ENCODE measurements at places on chromosomes 12 and 14.
A peak's percentile ranks its signal among the peaks of the same experiment; 100 is the strongest.

DNA sequence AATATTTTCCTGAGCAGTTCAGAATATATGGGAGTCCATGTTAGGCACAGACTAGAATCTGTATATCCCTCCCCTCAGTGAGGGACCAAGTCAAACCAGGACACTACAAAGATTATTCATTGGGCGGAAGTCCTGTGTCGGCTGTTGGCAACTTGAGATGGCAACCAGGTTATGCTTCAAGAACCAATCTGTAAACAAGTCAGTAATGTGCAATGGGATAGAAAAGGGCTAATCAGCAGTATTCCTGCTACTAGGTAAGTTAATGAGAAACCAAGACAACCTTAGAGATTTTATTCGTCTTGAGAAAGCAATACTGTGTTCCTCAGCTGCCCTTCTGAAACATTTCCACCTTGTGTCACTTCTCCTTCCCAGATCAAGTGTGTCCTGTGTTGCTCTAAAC, 26.4 kb downstream of the ARG2 start:
- no peak for DNase-seq

DNA sequence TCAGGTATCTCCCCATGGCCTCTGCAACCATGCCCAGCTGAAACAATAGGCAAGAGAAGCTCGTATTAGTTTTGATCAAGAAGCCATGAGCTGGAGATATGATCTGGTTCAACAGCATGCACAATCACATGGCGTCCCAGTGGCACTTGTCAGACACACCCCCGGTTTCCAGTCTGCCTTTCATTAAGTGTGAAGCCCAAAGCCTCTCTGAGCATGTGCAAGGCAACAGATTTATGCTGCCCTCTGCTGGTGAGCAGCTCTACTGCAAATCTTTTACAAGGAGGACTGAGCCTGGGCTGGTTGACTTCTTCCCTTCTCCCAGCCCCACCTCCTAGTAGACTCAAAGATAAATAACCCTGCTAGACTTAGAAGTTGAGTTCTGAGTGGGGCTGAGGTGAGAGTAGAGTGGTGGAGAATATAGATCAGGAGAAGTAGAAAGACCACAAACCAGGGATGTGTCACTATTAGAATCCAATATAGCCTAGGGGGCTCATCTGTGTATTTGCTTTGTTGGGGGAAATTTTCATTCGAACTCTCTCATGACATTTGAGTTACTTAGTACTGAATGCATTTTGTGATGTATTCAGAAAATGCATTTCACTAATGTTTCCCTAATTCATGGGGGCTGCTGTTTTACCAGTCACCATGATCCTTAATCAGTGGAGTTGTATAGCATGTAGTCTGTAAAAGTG, 53.7 kb upstream of the MBIP start:
- DNase-seq = peak; percentile 94

- DNase-seq = peak; percentile 43
These were observed at the start of gene DIO2 for GRCh38 chr14:80211153-80212022. Gene DIO2, minus strand, starts transcription at chr14:80211504. Its CDS starts 32 bp downstream, at chr14:80211472.

DNA sequence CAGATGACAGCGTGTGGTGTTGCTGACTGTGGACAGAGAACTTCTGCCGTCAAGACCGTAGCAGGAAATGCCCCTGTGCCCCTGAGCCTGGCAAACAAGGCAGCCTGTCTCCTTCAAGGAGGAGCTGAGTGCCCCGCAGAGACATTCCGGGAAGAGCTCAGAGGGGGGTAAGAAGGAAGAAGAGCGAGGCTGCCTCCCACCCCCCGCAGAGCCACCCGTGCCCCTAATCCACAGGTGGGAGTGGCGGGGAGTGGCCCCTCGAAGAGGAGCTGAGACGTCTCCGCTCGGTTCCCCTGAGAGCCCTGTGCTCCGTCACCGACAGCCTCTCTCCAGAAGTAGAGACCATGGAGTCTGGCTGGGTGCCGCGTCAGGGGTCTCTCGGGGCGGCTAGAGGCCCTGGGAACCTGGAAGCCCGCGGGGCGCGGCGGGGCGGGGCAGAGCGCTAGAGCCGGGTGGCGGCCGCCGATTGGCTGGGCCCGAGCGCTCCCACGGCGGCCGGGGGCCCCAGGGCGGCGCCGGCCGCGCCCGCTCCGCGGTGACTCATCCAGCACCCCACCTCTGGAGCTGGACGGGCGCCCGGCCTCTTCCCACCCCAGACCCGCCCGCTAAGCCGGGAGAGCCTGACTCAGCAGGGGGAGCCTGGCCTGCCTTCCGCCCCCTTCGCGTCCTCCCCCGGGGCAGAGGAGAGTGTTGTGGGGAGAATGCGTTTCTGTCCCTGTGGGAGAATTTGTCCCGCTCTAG, 25.2 kb upstream of the KRT78 start:
- no peak for DNase-seq

DNA sequence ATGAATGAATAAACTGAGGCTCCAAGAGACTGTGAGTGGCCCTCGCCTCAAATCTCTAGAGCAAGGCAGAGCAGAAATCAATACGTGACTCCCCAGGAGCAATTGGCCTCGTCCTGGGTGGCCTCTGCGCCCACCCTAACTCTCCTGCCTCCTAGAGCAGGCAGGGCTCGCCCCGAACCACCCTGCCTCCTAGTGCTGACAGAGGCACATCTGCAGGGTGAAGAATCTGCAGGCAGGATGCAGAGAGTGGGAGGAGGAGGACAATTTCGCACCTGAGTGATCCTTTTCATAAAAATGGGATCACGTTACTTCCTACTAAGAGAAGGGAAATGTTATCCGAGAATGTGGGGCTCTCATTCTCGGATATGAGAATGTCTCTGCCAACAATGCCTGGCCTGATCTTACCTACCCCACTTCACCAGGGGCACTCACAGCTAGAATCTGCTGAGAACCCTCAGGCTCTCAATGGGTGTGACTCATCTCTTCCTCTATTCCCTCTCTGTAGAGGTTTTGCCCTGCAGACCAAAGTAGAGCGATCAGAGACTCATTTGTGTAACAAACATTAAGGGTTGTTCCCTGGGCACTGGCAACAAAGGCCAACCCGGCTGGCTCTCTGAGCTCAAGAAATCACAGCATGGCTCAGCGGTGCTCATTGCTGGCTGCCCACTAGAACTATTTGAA, 61.7 kb upstream of the BCL2L14 start:
- peak; percentile 92 for DNase-seq

GRCh38 chr12:52119398-52120254, 40.1 kb downstream of the SMIM41 start:
- peak; percentile 90 for DNase-seq

DNA sequence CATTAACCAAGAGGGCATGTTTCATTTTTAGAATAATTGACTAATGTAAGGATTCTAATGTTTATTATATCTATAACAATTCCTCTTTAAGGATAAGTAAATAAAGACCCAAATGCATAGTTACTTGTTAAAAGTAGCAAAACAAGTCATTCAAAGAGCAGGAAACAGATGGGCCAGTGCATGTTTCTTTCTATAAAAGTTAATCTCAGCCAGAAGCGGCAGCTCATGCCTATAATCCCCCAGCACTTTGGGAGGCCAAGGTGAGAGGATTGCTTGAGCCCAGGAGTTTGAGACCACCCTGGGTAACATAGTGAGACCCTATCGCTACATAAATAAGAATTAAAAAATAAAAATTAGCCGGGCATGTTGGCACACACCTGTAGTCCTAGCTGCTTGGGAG, 391.0 kb upstream of the RGS6 start:
- DNase-seq = no peak

- peak; percentile 34 for DNase-seq
These were observed 104.2 kb upstream of the ABCD2 start for GRCh38 chr12:39723831-39724230.

DNA sequence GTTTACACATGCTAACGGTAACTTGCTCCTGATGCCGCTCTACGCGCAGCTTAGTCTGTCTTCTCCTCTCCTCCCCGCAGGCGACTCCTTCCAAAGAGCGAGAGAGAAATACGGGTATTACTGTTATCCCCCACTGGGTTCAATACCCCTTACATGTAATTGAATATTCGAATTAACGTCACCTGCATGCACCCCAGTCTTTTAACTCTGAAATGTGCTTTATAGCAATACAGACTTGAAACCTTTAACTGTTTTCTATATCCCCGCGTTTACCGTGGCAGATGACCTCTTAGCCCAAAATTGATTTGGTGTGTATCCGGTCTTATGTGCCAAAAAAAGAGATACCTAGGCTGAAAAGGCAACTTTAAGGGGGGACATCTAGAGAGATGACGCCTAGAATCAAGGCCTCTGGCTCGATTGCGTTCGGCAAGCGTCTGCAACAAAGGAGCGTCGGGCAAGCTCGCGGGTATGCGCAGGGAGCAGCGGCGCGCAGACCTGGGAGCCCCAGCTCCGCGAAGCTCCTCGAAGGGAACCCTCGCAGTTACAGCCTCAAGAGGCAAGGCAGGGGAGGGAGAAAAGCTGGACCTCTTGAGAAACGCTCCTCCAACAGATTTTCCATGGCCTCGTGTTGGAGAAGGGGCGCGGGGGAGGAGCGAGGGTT, 6.8 kb upstream of the FOXG1 start:
- DNase-seq = peak; percentile 79

GRCh38 chr12:105835580-105836241, 303.0 kb downstream of the NUAK1 start:
- DNase-seq = no peak

DNA sequence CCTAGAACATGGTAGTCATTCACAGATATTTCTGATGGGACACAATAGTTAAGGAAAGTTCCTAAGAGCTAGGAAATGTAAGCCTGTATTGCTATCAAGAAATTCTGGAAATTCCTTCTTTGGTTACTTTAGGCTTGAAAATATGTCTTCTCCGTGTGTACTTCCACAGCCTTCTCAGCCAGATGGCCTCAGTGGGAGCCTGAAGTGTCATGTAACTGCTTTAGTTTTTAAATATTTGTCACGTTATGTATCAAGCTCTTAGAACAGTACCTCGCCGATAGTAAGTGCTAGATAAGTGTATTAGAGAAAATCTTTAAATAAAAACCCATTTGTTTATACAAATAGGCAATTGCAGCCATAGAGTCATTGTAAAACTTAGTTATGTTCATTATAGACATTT, 95.6 kb downstream of the DERA start:
- no peak for DNase-seq

- no peak for DNase-seq
These were observed 301.8 kb downstream of the AEBP2 start for GRCh38 chr12:19741132-19741489.

DNA sequence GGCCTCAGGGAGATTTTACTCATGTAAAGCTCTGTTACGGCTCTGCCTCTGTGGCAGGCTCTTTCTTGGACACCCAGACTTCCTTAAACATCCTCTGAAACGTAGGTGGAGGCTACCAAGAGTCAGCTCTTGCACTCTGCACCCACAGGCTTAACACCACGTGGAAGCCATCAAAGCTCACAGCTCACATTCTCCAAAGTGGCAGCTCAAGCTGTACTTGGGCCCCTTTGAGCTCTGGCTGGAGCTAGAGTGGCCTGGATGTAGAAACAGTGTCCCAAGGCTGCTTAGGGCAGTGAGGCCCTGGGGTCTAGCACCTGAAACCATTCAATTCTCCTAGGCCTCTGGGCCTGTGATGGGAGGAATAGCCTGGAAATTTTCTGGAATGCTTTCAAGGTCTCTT, 155.3 kb upstream of the CDKN3 start:
- DNase-seq = no peak

DNA sequence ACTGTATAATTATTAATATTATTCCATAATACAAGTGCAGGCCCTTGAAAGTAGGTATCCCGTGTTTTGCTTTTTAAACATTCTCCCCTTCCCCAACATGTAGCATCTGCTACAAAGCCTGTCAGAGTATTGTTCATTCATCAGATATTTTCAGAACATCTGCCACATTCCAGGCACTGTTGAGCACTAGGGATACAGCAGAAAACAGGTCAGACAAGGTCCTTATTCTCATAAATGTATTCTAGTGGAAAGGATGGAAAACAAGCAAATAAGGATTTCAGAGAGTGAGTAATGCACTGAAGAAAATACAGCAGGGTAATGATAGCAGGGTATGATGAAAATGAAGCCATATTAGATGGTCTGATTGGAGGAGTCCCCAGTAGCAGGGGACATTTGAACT, 3.8 kb downstream of the ERP29 start:
- DNase-seq = no peak

- DNase-seq = no peak
These were observed 34.7 kb upstream of the AMIGO2 start for GRCh38 chr12:47114481-47114892.

DNA sequence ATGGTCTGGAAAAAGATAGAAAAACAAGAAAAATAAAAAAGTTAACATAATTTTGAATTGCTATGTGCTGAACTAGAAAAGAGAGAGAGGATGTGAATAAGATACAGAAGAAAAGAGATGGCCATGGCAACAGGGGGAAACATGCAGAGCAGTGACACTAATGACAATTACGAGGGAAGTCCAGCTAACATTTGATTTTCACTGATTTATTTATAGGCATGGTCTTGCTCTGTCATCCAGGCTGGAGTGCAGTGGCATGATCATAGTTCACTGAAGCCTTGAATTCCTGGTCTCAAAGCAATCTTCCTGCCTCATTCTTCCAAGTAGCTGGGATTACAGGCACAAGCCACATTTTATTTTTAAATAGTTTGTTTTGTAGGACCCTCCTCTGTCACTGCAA, 1.8 kb downstream of the OR6C74 start:
- no peak for DNase-seq

- no peak for DNase-seq
These were observed 12.3 kb upstream of the DYNLL1 start for GRCh38 chr12:120483621-120484020.

DNA sequence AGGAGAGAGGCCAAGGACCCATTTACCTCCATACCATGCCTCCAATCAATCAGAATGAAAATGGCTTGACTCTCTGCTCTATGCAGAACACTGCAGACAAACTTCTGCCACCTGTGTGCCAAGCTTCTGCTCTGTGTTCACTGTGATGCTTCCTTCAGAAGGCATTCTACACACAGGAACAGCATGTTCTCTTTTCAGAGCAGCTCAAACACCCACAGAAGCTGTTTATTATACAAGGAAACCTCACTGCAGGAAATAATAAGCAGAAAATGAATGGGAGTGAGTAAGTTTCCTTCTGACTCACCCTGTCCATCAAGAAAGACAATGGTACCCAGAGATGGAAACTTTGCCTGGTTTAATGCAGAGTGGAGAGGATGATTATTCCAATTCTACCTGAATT, 2.4 kb upstream of the ESR2 start:
- no peak for DNase-seq

DNA sequence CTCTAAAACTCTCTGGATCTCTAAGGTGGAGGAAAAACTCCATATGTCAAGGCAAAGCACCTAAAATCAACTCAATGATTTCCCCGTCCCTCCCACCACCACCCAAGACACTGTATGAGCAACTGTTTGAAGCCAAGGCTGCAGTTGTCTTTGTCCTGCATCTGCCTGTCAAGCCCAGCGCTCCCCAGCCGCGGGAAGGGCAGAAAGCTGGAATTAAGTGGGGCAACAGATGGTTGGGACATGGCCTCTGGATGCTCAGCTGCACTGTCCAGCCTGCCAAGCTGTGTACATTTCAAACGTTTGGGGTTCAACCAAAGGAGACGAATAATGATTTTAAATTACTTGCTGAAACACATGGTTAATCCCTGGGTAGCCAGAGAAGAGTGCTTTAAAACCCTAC, 42.2 kb upstream of the PTGR2 start:
- no peak for DNase-seq

- DNase-seq = peak; percentile 49
These were observed 1.6 kb downstream of the TMEM121 start for GRCh38 chr14:105527826-105528585.

Data from mesendoderm (in vitro differentiated cells).